ENCODE measurements at places on chromosomes 3 and 15.

DNA sequence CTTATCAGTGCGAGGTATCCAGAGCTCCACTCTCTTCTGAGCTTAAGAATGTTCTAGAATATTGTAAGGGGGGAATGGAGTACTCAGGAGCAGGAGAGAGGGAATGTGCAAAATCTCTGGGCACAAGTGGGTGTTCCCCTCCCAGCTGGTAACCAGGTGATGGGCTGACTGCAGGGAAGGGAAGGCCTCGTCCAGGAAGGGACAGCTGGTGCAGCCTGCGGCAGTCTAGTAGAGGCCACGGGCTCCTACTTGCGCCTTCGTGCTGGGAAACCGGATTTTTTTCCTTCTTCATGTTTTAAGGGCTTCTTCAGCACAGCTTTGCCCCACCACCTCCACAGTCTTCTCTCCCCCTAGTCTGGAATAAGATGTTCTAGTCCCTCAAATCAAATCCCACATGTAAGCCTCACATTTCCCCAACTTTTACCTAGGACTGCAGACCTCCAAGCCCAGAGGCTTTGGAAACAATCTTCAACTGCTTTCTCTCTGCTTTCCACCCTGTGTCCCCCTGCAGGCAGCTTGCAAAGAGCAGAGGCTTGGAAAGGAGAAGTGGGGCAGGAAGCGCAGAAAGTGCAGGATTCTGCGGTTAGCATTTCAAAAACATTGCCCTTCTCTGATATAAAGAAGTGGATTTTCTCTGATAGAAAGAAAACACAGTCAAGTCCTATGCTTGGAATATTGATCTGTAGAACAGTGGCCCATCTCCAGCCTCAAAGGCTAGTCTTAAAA, 11.9 kb upstream of the CGNL1 start:
- no peak for DNase-seq

DNA sequence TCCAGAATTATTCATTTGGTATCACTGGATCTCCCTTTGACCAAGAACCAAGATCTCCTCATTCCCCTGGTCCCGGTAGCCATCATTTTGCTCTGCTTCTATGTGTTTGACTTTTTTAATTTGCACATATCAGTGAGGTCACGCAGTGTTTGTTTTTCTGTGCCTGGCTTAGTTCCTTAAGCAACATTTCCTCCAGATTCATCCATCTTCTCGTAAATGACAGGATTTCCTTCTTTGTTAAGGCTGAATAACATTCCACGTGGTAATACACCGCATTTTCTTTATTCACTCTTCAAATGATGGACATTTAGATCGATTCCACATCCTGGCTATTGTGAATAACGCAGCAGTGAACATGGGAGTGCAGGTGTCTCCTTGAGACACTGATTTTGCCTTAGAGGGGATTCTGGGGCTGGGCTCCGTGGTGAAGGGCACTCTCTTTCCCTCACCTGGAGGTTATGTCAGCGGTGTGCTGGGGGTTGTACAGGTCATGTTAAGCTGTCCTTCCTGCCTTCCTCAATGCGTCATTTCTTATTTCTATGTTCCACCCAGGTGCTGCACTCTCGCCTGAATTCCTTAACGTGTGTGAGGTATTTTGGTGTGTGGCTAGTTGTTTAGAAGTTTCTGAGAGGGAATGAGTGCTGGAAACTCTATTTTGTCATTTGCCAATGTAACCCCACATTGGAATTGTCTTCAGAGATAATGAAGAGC, 212.2 kb downstream of the LPP start:
- DNase-seq: no peak

GRCh38 chr15:77627067-77627466, 5.6 kb downstream of the LINGO1 start:
- no peak for DNase-seq

DNA sequence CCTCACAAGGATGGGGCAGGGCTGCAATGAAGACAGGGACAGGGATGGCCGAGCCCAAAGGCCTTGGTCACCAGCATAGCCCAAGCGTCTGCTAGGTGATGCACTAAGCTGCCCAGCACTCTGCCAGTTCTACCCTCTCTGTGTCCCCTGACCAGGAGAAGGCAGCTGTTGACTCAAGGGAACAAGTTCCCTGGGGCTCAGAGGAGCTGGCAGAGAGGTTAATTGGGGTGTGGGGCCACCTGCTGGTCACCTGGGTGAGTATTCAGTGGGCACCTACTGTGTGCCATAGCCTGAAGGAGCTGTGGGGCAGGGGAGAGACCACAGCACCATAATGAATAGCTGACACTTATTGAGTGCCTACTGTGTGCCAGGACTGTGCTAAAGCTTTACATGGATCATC, 22.0 kb upstream of the DOCK3 start:
- peak; percentile 33 for DNase-seq

DNA sequence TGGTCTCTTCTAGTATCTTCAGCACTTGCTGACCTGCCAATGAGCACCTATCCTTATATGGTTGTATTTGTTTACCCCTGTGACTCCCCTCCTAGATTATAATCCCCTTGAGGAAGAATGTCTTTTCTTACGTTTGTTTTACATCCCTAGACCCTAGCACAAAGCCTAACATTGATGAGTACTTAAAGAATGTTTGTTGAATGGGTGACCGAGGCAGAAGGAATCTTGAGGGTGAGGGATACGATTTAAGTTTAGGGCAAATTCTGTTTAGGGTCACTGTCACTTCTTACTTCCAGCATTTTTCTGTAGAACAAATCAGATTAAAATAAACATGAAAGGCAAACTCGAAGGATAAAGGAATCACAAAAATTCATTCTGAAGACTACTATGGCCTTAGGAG, 80.9 kb upstream of the FAM98B start:
- no peak for DNase-seq

- no peak for DNase-seq
Measured at GRCh38 chr3:139894643-139894989, 40.4 kb upstream of the CLSTN2 start.

DNA sequence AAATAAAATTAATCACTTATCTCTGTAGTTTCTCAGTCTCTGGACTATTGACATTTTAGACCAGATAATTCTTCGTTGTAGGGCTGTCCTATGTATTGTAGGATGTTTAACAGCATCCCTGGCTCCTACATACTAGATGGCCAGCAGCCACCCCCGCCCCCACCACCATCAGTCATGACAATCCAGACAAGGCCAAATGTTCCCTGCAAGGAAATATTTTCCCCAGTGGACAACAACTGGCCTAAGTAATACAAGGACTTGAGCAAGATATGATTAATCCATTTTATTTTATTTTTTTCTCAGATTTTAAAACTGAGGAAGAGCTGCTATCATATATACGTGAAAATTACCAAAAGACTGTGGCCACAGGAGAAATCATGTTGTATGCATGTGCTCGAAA, 23.8 kb downstream of the TICRR start:
- no peak for DNase-seq

DNA sequence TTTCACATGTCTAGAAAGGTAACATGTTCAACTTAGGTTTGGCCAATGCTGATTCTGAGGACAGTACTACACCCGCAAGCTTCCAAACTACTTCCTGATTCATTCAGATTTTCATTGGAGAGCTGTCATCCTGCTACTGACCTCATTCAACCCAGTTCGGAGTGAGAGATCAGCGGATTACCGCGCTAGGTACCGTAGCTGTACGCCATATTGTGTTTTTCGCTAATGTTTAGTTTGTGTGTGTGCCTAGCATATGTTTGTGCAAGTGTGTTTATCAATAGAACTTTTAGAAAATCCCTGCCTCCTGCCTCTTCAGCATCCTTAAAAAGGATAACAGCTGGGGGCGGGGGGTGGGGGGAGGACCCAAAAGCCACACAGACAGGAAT, 1.1 kb downstream of the ZBTB20 start:
- DNase-seq: peak; percentile 26

GRCh38 chr3:194489736-194490612, 3.2 kb upstream of the ATP13A3 start:
- no peak for DNase-seq

DNA sequence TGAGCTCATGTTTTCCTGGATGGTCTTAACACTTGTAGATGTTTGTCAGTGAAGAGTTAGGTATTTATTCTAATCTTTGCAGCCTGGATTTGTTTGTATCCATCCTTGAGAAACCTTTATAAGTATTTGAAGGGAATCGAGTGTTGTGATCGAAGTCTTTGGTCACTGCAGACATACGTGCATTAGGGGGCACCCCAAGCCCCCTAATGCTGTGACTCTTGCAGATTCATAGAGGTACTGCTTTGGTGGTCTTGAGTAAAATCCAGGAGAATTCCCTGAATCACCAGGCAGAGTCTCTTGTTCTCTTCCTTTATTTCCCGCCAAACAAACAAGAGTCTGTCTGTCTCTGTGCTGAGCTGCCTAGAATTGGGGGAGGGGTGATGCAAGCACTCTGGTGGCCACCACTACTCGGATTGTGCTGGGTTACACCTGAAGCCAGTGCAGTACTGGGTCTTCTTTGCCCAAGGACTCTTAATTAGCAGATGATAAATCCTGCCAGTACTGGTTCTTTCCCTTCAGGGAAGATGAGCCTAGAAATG, 170.5 kb upstream of the POU1F1 start:
- DNase-seq: no peak

GRCh38 chr3:155853214-155854140, 750 bp downstream of the SLC33A1 start:
- DNase-seq: no peak

DNA sequence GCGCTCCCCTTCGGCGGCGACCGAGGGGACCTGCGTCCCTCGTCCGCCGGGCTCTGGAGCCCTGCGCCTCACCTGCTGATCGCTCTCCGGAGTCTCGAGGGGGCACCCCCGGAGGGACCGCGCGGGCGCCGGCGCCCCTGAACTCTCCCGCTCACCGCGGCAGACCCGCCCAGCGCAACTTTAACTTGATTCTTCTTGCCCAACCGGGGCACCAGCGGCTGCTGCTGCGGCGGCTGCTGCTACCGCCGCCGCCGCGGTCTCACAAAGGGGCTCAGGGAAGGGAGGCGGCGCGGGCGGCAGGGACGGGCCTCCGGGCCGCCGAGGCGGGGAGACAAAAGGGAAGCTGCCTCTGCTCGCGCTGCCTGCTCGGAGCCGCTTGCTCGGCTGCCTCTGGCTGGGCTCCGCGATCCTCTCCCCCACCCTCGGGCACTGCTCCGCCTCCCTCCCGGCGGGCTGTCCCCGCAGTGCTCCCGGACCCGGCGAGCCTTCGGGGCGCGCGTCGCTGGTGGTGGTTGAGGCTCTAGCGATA, at the start of gene PPM1L:
PPM1L (plus strand) TSS at position 456 of the 529 bp plus-strand sequence.
- DNase-seq: peak; percentile 22

GRCh38 chr3:24972491-24972890, 455.6 kb upstream of the RARB start:
- DNase-seq: no peak

DNA sequence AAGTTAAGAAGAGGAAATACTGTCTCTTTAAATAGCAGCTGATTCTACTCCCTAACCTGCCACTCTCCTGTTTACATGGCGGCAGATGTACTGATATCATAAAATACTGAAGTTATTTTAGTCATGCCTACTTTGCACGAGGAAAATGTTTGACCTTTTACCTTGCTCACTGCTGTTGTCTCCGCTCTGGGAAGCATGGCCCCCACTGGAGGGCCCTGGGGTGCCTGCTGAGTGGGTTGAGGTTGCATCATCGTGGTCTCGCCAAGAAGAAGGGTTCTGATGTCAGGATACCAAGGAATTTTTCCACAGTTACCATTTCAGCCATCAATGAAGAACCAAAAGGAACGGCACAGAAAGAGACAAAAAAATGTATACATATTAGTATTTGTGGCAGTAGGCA, 16.7 kb downstream of the MEIS2 start:
- DNase-seq: no peak

GRCh38 chr3:193225302-193226125, 15.5 kb upstream of the PLAAT1 start:
- DNase-seq: no peak

- no peak for DNase-seq
Measured at GRCh38 chr15:41666353-41666920, 6.2 kb downstream of the MGA start.

DNA sequence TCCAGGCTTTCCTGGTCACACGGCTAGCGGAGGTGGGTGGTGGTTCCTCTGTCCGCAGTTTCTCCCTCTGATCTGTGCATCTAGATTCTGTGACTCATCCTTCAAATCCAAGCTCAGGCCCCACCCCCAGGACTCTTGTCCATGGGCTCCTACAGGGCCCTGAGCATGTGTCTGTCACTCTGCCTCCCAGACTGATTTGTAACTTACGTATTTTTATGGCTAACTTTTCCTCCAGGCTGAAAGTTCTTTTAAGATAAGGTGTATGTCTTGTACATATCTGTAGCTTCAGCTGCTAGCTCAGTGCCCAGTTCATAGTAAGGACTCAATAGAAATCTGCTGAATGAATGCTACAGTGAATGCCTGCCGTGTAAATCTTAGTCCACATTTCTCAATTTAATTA, 8.0 kb downstream of the ESYT3 start:
- no peak for DNase-seq

- no peak for DNase-seq
Measured at GRCh38 chr3:50639055-50639494, 22.1 kb downstream of the MAPKAPK3 start.

DNA sequence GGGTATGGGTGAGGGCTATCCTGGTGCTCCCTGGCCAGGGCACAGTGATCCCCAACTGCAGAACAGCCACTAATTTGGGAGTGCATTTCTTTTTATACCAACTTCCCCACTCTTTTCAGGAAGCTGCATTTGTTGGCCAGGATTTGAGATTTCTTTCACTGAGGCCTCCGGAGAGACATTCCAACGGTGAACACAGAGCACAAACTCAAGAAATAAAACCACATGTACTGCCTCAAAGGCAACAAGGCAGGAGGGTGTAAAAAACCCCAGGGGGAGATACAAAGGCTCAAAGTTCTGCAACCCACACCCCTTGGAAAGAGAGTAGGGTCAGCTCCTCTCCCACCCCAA, 65.3 kb downstream of the CPN2 start:
- DNase-seq: no peak

- no peak for DNase-seq
Measured at GRCh38 chr3:39144095-39144747, 9.2 kb downstream of the CSRNP1 start.

DNA sequence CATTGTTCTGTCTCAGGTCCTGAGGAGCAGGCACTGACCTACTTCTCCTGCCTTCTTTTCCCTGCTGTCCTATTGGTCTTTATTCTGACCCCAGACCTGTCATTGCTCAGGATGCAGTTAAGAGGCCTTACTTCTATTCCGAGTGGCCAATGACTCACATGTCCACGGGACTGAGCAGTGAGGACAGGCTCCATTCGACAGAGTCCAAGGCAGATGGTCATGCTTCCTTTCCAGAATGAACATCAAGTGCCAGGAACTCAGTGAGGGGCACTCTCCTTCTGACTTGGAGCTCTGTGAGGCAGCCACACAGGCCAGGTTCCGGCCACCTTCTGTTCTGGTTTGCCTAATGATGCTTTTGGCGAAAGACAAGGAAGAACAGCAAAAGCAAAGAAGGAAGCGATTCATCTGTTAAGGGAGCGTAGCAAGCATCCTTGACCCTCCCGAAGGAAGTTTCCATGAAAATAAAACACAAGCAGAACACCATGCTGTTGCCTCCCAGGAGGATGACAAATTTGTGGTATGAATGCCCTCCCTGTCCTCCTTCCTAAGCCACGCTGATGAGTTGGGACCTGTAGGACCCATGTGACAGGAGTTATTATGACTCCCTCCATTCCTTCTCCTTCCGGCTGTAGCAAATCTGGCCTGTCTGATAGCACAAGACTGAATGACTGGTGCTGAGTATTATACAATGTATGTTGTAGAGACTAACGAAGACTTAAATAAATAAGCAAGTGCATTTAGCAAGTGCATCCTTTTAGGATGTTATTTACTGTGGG, 14.4 kb upstream of the TPRG1 start:
- no peak for DNase-seq

- DNase-seq: peak; percentile 55
Measured at GRCh38 chr15:33292717-33293307, 18.0 kb upstream of the RYR3 start.

Data from stimulated activated CD4-positive, alpha-beta T cell treated with anti-CD3 and anti-CD28 coated beads, TNF-alpha, amount 100 ng/mL, for 48 hours (primary cell).